ENCODE measurements at places on chromosomes 3 and 15.

DNA sequence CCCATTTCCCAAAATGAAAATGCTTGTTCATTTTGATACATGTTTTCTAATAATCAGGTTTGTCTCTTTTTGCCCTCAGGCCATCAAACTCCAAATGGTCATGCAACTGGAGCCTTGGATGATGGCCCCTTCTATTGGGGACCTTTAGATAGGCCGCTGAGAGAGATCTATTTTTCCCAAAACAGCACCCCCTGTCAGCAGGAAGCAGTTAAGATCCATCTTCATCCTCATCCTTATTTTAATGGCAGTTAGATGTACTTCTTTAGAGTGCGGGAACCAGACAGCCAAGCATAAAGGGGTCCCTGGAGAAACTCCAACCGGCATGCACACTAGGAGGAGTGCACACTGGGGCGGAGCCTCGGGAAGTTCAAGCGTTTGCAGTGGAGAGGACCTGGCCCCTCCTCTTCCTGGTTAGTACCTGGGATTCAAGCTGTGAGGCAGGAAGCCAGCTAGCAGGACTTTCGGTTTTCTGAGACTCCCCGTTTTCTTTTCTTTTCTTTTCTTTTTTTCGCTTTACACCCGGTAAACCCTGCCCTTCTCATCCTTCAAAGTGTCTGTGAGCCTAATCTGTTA, 31.9 kb upstream of the STRIT1 start:
- no peak for DNase-seq

GRCh38 chr3:33250712-33251111, 26.5 kb upstream of the FBXL2 start:
- DNase-seq, result no peak

- DNase-seq, result no peak
Measured at GRCh38 chr3:45965653-45966052, 22.4 kb downstream of the CXCR6 start.

DNA sequence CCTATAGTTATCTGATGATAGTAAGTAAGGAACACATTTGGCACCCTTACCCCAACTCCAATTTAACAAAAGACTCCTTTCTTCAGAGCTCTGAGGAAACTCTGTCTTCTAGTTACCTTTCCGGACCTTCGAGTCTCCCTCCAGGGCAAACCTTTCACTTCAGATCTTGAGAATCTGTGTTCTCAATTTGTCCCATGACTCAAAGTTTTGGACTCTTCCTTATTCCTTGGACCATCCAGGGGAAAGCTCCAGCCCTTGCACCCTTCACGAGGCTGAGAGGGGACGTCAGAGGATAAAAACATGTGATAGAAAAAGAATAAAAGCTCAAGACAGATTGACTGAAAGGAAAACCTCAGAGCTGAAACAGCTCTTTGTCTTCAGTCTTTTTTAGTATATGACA, 76.9 kb downstream of the CTNNB1 start:
- DNase-seq, result no peak

DNA sequence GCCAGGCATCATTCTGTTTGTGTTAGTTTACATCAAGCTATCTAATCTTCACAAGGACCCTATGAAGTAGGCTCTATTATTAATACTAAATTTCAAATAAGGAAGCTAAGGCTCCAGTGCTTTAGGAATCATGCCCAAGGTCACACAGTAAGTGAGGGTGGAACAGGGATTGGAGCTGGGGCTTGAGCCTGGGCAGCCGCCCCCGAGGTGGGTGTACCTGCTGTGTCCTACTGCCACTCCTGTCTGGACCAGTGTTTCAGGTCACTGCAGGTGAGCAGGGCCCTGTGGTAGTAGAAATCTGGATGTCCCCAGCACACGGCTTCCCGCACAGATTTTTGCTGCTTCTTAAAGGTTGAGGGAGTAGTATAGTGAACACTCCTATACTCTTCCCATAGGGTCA, 6.5 kb downstream of the KLF13 start:
- DNase-seq, result no peak

DNA sequence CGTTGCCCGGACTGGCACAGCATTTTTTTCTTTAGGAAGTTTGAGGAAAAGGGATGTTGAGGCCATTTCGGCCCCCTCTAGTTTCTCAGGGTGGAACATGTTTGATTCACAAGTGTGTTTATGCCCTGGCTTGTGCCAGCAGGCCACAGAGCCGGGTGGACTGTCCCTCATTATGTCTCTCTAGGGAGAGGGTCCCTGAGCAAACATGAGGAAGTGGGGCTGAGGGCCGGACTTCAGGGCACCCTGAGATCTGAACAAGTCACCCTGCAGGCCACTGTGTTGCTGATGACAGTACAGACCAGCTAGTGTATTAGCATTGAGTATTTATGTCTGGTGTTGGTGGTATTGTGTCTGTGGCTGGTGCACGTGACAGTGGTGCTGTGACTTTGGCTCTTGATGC, 34.9 kb downstream of the RNU5B-1 start:
- no peak for DNase-seq

GRCh38 chr3:60291115-60291514, 960.1 kb downstream of the FHIT start:
- no peak for DNase-seq

- DNase-seq, result no peak
Measured at GRCh38 chr3:174685796-174686195, 173.3 kb upstream of the NAALADL2 start.

DNA sequence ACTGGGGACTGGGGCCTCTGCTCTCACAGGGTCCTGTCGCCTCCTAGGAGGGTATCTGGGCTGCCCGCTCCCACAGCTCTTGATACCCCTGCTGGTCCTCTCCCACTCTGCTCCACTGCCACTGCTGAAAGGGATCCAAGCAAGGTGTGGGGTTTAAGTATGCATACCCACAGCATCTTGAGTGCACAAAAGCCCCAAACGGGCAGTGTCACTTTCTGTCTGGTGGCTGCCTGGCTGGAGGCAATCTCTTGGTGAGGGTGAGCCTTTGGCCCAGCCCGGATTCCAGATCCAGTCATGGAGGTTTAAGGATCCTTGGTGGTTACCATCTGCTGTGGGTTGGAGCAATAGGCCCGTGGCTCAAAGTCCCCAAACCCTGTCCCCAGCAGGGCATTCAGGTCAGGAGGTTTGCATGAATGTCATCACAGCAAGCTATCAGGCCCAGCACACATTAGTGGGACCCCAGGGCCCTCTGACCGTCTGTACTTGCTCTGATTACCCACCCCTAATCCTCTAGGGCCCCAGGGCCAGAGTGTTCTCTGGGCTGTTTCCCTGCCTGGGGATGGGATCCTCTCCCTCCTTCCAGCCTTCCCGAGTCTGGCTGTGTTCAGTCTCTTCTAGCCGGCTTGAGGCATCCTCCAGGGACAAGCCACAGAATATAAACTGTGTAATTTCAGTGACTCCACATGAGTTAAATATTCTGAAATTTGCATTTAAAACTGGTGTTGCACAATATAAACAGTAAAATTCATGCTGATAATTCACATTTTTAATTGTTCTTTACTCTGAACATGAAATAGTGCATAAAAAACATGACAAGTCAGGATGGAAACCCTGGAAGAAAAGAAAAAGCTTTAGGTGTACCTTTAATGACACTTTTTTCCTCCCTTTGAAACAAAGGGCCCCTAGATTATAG, 4.9 kb upstream of the TJP1 start:
- DNase-seq, result no peak

DNA sequence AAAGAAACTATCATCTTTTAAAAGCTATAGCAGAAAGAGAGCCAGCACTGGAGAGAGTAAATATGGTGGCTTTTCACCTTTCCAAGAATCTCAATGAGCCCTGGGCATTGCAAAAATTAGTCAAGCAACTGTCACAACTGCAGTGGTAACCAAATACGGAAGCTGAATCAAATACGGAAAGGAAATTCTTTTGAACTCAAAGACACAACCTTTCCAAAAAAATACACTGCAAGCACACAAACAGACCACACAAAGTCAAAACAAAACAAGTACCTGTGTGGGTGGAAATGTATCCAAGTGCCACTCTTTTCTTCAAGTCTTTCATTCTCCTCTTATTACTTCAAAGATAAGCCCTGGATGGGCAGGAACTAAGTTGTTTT, 17.6 kb downstream of the VGLL4 start:
- no peak for DNase-seq

DNA sequence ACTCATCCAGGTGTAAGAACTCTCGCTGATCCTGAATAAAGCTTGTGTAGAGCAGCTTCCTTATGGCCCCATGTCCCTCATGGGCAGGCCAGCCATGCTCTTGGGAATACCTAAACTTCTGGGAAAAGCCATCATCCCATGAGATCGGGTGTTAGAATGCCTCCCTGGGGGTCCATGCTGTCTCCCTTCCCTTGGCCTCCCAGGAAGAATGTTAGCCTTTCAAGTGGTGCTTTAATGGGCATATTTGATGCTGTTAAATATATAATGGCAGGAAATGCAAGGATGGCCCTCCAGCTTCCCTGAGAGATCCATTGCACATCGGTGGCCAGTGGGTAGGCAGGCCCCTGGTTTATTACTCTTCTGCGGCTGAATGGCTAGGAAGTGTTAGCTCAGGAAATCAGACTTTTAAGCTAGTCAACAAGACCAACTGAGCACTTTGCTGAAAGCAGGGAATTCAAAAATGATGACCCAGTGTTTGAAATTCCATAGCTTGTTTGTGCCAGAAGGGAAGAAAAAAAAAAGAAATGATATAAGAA, 60.5 kb upstream of the LRTM1 start:
- no peak for DNase-seq

DNA sequence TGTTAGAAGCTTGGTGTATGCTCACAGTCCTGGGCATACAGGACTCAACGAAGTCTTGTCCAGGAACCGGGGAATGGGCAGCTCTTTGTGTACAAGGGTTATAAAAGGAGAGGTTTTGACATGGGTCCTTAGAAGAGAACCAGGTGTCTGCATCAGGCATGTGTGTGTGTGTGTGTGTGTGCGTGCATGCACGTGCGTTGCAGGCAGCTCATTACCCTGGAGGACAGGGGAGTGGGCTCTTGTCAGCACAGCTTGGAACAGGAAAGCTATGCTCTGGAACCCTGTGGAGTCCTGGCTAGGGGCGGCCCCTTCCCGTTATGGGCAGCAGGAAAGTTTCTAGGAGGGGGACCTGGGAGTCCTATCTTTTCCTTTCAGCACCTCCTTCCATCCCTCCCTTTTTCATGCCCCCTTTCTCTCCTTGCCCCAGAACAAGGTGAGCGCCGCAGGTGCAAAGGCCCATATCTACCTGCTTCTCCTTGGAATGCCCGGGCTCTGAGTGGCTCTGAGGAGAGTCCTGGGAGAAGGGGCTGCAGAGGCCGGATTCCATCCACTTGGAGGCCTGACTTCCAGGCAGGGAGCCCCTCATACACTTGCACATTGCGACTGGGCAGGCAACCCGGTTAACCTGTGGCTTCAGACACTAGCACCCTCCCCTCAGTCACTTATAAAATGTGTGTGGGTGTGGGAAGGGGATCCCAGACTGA, 33.9 kb upstream of the LCTL start:
- no peak for DNase-seq

- DNase-seq, result peak; percentile 80
Measured at GRCh38 chr15:65638681-65639089, 16.9 kb downstream of the SLC24A1 start.

DNA sequence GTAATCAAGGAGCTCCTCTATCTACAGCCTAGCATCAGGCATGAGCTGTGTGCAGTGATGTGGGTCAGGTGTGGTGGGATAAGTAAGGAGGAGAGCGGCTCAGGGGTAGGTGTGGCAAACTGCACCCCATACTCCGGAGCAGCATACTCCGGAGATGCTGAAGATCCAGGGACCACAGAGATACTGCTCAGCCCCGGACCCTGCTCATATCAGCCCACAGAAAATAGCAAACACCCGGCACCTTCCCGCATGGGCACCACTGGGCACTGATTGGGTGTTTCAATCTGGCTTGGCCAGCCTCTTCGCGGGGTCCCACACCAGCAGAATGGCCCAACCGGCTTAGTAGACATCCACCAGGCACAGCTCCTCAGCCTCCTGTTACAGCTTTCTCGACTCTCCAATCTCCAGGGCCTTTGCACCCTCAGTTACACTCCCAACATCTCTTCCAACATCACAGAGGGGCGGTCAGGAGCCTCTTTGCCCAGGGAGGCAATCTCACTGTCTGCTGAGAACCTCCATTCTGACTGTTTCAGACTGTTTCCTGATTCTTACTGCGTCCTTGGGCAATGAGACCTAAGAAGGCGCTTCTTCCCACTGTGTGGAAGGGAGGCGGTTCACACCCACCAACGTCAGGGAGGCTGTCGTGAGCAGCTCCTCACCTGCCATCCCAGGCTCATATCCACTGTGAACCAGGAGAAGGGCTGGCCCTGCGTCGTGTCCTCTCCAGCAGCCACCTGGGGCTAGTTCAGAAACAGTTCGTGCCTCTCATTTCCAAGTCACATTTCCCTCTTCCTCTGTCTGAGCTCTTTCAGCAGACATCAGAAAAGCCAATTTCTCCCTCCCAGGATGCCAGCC, 59.8 kb downstream of the CAPN7 start:
- no peak for DNase-seq

DNA sequence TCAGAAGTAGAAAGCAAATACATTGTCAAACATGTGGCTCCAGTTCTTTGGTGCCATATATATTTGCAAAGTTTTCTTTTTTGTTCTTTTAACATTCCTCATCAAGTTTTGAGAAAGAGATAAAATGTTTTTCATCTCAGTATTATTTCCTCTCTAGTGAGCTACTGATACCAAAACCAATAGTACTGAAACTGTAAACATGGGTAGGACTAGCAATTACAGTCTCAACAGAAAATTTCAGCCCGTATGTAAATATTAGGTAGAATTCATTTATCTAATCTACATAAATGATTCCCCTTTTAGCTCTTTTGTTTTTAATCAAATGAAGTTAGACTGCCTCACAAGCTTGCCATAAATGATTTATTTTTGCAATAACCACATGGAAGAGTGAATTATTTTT, 21.4 kb downstream of the SECISBP2L start:
- DNase-seq, result no peak

DNA sequence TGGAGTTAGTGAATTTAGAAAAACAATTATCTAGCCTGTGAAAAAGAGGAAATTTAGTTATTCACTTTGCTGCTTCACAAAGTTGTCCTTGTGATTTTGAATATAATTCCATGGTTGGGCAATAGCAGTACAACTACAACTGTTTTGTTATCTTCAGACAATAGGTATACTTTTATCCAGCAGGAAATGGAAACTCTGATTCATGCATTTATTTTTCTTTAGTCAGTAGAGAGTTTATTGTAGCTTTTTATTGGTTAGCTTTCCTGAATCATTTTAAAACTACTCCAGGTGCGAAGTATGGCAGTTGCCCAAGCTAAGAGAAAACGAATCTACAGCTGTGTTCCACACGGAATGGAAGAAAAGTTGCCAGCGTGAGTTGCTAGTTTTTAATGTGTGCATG, 80.3 kb downstream of the TM4SF4 start:
- DNase-seq, result no peak

GRCh38 chr15:68794863-68795262, 25.8 kb downstream of the ANP32A start:
- DNase-seq, result no peak

GRCh38 chr3:14279626-14280061, 101.0 kb downstream of the LSM3 start:
- DNase-seq, result no peak

- no peak for DNase-seq
Measured at GRCh38 chr15:36831904-36832287, 252.5 kb downstream of the CDIN1 start.

DNA sequence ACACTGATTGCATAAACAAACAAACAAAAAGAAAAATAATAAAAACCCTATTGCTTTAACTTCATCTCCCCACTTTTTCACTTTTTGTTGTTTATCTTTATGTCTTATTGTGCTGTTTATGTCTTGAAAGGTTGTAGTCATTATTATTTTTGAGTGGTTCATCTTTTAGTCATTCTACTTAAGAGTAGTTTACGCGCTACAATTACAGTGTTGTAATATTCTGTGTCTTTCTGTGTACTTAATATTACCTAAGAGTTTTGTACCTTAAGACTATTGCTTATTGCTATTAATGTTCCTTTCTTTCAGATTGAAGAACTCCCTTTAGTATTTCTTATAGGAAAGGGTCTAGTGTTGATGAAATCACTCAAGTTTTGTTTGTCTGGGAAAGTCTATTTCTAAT, 28.1 kb downstream of the TM4SF18 start:
- no peak for DNase-seq
